Endothelial cell (in vitro differentiated cells): ENCODE measurements at places on chromosomes 6 and 20.
A peak's percentile ranks its signal among the peaks of the same experiment; 100 is the strongest.

DNA sequence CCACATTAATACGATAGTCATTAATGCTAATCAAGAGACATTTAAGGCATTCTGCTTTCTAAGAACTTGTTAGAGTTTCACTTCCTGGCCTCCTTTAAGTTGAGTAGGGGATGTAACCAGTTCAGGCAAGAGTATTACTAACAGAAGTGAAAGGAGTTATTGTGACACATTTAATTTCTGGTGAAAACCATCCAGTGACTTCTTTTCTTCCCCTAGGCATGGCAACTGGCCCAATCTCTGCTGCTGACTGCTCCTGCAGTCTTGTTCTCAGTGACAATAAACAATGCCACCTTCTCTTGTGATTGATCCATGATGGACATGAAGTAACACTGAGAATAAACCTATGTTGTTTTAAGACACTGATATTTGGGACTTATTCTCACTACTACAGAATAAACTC, 130.9 kb upstream of the DEFB112 start:
- no peak for DNase-seq

GRCh38 chr6:45807311-45808041, 208.2 kb downstream of the CLIC5 start:
- DNase-seq = no peak

- DNase-seq = no peak
Measured at GRCh38 chr6:6795393-6795792, 206.9 kb downstream of the LY86 start.

DNA sequence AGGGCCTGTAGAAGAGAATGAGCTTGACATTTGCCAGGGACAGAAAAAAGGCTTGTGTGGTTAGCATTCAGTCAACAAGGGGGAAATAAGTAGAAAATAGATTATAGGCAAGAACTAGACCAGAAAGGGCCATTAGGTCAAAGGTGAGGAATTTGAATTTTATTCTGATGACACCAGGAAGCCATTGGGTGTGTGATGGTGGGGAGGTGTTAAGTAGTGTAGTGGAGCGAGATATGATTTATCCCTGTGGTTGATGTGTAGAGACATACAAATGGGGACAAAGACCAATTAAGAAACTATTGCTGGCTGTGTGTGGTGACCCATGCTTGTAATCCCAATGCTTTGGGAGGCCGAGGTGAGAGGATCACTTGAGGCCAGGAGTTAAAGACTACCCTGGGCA, 11.0 kb downstream of the DSTN start:
- DNase-seq = no peak

DNA sequence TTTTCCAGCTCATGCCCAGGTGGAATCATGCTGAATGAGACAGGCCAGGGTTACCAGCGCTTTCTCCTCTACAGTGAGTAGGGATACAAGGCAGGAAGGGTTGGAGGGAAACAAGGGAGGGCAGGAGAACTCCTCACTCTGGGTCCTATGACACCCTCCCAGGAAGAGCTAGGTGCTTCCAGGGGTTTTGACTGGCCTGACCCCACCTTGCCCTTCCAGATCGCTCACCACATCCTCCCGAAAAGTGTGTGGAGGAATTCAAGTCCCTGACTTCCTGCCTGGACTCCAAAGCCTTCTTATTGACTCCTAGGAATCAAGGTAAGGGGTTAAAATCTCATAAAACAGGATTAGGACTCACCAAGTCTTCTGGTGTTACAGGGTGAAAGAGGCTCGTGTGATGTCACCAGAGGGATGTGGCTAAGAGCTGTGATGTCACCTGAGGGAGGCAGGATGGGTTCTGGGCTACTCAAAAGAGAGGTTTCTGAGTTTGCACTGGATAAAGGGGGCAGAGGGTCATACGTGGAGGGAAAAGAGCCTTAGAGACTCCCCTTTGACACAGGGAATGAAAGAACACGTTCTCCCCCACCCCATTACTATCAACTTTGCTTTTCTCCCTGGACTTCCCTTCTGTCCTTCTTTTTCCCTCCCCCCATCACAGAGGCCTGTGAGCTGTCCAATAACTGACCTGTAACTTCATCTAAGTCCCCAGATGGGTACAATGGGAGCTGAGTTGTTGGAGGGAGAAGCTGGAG, 1.9 kb downstream of the APOM start:
- no peak for DNase-seq

GRCh38 chr6:106882138-106882537, 92.4 kb downstream of the CD24 start:
- DNase-seq = no peak

DNA sequence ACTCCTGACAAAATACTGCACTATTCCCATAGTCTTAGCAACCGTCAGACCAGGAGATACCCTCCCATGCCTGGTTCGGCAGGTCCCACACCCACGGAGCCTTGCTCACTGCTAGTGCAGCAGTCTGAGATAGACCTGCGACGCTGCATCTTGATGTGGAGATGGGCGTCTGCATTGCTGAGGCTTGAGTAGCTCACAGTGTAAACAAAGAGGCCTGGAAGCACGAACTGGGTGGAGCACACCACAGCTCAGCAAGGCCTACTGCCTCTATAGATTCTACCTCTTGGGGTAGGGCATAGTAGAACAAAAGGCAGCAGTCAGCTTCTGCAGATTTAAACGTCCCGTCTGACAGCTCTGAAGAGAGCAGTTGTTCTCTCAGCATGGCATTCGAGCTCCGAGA, 25.4 kb downstream of the TMEM244 start:
- no peak for DNase-seq

GRCh38 chr6:72783666-72784065, 161.8 kb downstream of the KCNQ5 start:
- no peak for DNase-seq

GRCh38 chr6:170475118-170475517, 78.0 kb downstream of the PSMB1 start:
- no peak for DNase-seq

GRCh38 chr6:137977814-137978213, 110.8 kb downstream of the TNFAIP3 start:
- DNase-seq = no peak

- no peak for DNase-seq
Measured at GRCh38 chr6:37941871-37942270, 122.3 kb downstream of the ZFAND3 start.

GRCh38 chr6:15922510-15923250, 206.2 kb upstream of the MYLIP start:
- DNase-seq = no peak

GRCh38 chr6:97632341-97632740, 349.3 kb upstream of the MMS22L start:
- no peak for DNase-seq

DNA sequence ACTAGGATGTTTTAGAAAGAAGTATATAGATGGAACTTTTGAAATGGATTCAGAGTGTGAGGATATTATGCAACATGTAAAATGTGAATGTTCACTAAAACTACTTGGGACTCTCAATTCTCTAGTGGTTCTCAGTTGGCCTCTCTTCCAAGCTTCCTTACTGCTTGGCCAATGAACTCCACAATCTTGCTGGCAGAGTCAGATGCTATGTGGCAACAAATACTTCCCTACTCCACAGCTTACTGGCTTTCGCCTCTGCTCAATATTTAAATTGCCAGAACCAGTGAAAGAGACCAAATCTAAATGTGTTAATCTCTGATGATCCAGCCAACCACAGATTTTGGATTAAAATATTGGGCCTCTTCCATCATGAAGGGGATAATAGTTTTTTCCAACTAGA, 138.4 kb downstream of the HTR1B start:
- no peak for DNase-seq

DNA sequence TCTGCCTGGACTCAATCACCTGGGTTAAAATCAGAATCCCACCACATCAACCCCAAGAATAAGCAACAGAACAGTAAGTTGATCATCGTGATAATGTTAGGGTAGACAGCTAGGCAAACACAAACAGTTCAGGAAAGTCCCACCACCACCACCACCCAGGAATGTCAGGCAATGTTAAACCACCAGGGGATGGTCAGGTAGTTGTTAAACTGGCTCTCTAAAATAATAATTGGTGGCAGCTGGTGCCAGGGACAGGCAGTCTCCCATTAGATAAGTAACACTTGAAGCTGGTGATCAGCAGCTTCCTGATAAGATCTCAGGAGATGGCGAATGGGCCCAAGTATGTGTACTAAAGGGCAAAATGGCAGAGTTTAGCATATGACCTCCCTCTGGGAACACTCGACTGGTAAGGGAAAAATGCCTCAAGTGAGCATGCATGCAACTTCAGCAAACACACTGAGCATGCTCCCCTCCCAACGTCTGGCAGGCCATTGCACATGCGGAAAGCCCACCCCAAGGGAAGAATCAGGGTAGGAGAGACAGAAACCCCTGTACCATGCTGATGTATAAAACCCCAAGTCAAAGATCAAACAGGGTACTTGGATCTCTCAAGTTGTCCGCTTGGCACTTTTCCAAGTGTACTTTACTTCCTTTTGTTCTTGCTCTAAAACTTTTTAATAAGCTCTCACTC, 66.6 kb downstream of the IPCEF1 start:
- DNase-seq = no peak

DNA sequence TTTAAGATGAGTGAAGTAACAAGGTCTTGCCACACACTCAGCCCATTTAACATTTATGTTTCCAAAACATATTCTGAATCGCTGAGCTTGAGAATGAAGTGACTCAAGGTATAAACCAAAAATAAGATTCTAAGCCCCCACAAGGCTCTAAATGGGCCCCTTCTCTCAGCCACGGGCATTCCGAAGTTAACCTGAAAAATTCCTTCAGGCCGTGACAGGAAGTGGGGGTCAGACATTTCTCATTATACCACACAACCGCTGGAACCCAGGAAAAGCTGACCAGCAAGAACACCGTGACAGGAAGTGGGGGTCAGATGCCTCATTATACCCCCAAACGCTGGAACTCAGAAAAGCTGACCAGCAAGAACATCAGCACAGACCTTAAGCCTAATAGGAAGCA, 247.9 kb downstream of the ERMARD start:
- no peak for DNase-seq

- no peak for DNase-seq
Measured at GRCh38 chr6:47752801-47753200, 29.0 kb upstream of the OPN5 start.

DNA sequence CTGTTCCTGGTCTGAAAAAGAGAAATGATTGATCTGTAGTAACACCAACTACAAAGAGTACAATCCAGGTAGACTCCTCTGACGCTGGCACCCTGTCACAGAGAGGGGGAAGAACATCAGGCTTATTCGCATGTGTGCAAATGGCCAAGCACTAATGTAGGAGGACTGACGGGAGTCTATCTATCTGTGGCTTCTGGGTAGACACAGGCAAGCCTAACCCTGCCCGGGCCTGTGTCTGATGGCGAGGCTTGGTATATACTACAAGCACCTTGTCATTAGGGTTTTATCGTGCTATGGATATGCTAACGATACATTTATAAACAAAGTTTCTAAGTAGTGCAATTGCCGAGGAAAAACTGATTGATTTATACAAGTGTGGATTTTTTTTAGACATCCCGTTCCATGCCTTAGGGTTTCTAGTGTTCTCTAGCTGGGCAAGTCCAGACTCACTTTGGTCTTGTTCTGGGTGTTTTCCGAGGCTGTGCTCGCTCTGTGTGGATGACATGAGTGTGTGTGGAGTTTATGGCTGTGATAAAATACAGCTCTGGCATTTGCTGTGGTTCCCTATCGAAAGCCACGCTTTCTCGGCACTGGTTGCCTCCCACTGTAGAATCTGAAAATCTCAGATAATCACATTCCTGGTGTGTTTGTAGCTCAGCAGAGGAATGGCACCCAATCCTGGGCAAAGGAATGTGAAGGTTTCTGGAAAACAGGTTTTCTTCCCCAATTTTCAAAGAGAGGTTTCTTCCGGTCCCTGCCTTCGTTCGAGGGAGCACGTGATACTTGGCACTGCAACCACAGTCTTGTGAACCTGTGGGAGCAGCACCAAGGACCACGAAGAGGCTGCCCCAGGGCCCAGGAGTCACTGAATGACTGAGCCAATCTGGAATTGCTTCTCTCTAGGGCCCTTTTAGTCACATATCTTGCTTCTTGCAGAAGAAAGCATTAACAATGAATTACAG, 67.5 kb upstream of the EDN1 start:
- DNase-seq = no peak

GRCh38 chr6:136703331-136703865, 88.9 kb downstream of the MAP3K5 start:
- DNase-seq = no peak

GRCh38 chr20:4811661-4812181, 90.0 kb downstream of the PRND start:
- DNase-seq = no peak

- DNase-seq = no peak
Measured at GRCh38 chr6:142737368-142738034, 207.5 kb downstream of the HIVEP2 start.

DNA sequence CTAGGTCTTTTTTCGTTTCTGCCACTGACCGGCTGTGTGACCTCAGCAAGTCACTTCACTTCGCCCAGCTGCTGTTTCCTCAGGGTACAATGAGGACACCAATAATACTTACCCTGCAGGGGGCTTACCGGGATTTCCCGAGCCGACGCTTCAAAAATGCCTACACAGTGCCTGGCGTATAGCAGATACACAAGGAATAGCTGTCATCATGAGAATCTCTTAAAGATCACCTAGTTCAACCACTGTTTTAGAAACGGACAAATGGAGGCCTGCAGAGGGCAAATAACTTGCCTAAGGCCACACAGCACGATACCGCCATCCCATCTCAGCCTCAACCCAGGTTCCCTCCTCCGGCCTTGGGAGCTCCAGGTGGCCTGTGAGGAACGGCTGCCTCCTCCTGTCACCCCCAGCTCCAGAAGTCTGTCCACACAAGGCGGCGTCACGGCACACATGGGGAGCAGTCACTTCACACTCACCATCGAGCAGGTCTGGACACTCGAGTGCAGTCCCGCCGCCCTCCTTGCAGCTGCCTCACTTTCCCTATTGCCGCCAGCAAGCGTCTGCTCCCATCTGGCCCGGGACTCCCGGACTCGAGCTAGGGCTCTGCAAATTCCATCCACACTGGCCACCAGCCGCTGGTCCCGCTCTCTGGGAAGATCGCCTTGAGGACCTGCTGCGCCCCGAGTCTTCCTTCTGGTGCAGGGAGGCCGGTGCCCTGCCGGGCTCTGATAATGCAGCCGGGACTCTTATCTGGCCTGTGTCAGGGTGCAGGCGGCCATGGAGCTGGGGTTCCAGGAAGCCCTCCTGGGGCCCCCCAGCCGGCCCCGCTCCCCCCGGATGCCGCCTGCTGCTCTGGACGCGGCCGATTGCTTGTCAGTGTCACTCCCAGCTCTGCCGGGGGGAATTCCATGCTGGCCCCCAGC, at the start of gene RIPOR3:
TSS of gene RIPOR3 (minus strand) at position 893 of the 923 bp plus-strand sequence. CDS start at position 479, 414 bp downstream.
- DNase-seq = peak; percentile 35

DNA sequence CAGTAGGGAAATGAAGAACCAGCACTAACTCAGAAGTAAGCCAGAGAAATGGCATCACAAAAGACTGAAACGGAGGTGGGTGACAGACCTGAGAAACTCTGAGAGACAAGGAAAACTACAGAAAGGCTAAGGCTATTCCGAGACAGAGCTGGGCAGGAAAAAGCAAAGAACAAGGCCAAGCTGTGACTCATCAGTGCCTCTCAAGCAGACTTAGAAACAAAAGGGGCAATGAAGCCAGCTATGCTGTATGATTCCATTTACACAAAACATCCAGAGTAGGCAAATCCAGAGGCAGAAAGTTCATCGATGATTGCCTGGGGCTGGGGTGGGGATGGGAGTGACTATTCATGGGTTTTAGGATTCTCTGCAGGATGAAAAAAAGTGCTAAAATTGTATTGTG, 50.0 kb downstream of the SLC23A2 start:
- DNase-seq = no peak

- DNase-seq = no peak
Measured at GRCh38 chr6:151620179-151620578, 126.4 kb downstream of the CCDC170 start.
